ENCODE measurements at places on chromosomes 2 and 18. TPM values are rescaled to one million over a fixed set of nuclear protein-coding genes. Genes with fewer than 3 reads are reported as not detected.

DNA sequence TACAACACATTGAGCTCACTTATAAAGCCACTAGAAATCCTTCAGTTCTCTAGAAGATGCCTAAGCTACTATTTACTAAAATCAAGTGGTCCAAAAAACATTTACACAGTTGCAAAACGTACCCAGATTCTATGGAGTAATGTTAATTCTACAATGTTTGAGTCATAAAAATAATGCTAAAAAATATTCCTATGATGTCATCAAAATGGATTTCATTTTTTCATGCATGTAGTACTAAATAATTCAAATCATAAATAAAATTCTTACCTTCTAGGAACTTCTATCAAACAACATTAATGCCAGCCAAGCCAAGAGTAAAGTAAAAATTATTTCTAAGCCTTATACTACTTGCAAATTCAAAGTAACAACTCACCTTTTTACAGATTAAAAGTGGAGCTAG, 168.9 kb upstream of the EPC2 start:
- DNase-seq = no peak

DNA sequence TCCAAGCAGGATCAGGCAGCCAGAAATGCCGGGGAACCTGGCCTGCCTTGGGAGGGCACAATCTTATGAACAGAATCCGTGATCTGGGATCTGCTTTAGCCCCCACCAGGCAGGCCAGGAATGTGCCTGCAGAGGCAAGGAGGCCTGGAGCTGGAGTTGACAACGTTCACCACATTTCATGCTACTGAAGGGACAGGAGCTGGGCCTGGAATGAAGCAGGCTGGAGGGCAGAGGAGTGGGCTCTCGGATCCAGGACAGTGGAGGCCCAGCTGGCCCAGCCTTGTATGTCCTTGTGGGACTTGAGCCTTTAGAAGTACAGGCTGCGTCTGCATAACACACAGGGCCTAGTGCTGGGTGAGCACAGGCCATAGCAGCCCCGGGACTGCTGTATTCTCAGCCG, 91.8 kb downstream of the KLHL29 start:
- DNase-seq = no peak

DNA sequence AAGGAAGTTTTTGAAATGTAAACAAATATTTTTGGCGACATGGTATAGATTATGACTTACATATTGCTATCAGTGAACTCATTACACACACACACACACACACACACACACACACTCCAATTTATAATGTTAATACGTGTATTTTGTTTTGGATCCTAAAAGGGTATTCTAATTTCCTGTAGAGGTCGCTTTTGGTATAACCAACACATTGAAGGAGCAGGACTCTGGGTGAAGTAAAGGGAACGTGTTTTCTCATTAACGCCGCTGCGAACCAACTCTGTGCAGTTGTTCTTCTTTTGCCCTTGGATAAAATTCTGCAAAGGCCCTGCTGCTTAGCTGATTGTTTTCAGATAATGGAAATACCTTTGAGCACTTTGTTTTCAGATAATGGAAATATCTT, 190.4 kb downstream of the PMAIP1 start:
- peak; percentile 34 for DNase-seq

The CBLN2 gene
- 1.0 TPM for polyA plus RNA-seq

The NPPC gene
- 0.39 TPM for polyA plus RNA-seq

GRCh38 chr2:32135409-32135808, 30.3 kb upstream of the SLC30A6 start:
- DNase-seq = peak; percentile 0

GRCh38 chr2:230011617-230012016, 57.1 kb downstream of the SLC16A14 start:
- no peak for DNase-seq

DNA sequence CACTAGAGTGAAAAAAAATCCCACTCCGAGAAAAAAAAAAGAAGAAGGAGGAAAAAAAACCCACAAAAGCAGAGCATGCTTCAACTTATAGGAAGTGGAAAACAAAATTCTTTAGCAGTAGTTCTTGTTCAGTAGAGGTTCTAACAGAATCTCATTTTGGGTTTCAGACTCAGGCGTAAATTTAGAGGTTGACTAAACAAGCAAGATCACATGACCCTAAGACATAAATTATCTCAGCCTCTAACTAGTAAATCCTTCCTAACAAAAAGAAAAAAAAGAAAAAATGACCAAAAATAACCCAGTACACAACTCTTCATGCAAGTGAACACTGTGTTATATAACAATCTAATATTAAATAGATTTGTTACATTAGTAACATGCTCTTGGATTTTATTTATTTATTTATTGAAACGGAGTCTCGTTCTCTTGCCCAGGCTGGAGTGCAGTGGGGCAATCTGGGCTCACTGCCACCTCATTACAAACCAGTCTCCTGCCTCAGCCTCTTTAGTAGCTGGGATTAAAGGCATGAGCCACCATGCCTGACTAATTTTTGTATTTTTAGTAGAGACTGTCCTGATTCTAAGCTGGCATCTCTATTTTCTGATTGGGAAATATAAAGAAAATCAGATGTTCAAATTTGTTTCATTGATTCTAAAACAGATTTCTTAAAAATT, 35.4 kb downstream of the PPP4R3B start:
- peak; percentile 18 for DNase-seq

GRCh38 chr2:44055664-44056063, 59.9 kb upstream of the LRPPRC start:
- DNase-seq = no peak

GRCh38 chr2:84497285-84497684, 19.0 kb upstream of the DNAH6 start:
- DNase-seq = no peak

The KCNS3 gene
- polyA plus RNA-seq = 9.0 TPM

Data from cardiac muscle cell (in vitro differentiated cells and primary cell).